GM04504 (cell line): ENCODE measurements at places on chromosomes 1 and 21.
A peak's percentile ranks its signal among the peaks of the same experiment; 100 is the strongest.

- no peak for DNase-seq
Measured at GRCh38 chr1:23466423-23466989, 17.5 kb downstream of the ASAP3 start.

DNA sequence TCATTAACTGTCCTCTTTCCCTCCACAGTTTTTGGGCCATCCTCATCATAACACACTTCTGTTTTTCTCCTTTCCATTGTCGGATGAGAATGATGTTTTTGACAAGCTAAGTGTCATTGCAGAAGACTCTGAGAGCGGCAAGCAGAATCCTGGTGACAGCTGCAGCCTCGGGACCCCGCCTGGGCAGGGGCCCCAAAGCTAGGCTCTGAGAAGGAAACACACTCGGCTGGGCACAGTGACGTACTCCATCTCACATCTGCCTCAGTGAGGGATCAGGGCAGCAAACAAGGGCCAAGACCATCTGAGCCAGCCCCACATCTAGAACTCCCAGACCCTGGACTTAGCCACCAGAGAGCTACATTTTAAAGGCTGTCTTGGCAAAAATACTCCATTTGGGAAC, 28.6 kb upstream of the IFNAR1 start:
- no peak for DNase-seq

DNA sequence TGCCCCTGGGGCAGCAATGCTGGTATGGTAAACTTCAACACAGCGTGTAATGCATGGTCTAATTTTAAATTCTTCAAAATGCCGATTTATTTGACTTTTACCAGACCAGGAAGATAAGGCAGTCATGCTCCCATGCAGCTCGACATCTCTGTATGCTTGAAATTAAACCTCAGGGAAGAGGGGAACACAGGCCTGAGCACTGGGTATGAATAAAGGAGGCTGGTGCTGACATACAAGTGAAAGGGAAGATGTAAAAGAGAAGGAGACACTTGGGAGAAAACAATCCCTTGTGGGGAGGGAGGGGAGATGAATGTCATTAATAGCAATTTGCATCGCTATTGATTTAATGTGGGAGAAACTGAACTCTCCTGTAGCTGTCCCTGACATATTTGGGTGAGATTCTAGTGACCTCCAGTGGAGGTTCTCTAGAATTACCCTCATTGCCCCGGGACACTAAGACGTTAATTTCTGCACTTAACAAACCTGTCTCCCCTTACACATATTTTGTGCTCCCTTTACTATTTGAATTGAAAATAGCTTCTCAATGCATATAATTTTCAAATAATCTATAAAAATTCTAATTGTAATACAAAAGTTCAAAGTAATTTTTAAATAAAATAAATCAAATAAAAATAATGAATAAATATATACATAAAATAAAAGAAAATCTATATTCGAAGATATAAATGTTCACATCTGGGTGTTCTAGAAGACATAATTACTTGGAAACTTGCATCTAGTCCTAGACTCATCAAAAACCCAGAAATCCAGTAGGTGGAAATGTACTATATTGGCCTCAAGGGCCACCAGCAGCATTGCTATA, 283.1 kb downstream of the LMX1A start:
- DNase-seq, result peak; percentile 26

- no peak for DNase-seq
Measured at GRCh38 chr1:21944733-21945073, 7.6 kb upstream of the HSPG2 start.

DNA sequence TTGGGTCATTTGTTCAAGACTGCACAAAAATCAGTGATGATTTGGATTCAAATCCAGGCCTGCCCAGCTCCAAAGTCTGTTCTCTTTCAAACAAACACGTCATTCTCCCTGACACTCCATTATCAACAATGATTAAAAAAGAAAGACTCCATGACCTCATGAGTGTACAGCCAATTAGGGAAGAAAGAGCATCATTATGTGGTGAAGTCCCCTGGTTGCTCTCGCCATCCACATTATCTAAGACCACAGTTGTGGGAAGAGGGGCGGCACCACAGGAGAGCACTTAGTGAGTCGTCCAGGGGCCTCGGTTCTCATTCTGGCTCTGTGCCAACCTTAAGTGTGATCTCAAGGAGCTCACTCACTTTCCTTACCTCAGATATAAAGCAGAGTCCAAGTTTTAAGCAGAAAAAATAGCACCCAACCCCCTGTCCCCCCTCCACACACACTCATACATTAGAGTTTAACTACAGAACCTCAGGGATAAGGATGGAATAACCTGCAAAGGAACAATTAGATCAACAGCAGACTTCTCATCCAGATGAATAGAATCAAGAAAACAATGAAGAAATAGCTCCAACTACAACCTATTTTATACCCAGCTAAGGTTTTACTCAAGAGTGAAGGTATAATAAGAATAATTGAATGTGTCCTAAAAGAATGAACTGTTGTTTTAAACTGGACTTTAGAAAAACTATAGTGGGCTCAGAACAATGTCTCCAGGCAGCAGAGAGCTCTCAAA, 47.8 kb downstream of the COL6A1 start:
- DNase-seq, result no peak

- DNase-seq, result no peak
Measured at GRCh38 chr1:16158025-16158424, 2.2 kb upstream of the EPHA2 start.

- no peak for DNase-seq
Measured at GRCh38 chr1:9639227-9639626, 12.3 kb upstream of the PIK3CD start.

GRCh38 chr1:111904478-111905218, 84.8 kb downstream of the KCND3 start:
- DNase-seq, result no peak

DNA sequence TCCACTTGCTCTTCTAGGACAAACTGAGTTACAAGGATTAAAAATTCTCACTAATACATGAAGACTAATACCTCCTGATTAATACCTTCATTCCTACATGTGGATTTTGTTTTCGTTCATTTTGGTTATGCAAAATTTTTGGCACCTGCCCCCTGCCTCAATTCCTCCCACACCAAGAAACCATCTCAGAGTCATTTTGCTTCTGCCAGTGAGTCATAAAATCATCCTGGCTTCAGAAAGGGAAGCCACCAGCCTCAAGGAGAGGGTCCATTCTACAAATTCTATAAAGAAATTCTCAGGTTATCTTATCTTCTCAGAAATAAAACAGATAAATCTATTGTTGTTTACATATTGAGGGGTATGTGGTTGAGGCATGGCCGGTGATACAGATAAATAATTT, 103.2 kb upstream of the COA6 start:
- DNase-seq, result no peak

DNA sequence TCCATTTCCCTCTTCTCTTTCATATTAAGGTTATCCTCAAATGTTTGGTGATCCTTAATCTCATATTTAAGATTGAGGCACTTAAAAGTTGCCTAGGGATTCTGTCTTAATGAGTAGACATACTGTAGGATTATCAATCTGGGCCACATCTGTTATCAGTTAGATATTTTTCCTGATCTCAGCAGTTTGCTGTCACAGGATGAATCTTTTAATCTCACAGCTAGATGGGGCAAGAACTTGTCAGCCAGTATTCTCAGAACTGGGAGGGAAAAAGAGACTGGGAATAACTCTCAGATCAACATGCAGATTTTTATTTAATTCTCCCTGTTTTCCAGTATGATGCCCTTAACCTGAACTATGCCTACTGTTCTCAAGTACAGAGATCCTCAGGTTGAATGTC, 14.0 kb downstream of the ZNF644 start:
- DNase-seq, result no peak

DNA sequence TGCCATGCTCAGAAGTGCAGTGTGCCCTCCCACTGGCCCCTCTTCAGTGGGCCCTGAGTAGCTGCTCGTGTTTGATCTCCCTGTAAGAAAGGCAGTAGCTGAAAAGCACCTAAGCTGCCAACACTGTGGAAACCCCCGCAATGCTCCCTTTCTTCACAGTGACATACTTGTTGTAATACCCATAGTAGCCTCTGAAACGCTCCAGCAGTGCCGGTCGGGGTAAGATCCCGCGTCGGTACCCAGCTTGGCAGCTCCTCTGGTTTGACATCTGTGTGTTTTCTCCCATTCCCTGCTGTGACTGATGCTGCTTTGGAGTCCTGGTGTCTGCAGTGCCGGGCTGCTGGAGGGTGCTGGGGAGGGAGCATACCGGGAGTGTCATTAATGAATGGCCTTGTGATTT, 3.6 kb downstream of the CHAF1B start:
- DNase-seq, result no peak

DNA sequence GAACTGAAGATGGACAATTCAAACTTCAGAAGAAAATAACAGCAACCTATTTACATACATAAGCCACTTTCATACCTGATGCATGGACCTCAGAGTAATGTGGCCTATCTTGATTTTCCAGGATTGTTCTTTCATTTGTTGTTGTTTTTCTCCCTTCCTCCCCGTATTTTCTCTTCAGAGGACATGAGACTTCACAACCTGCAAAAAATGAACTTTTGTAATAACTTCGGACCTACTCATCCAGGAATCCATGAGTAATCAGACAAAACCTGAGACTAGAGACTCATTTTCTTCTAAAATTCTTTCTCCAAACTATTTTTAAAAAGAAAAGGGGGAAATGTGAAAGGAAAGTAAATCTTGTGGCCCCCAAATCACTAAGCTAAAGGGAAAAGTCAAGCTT, 17.6 kb upstream of the PLA2G5 start:
- no peak for DNase-seq

GRCh38 chr1:242556276-242556675, 31.8 kb upstream of the PLD5 start:
- DNase-seq, result no peak

DNA sequence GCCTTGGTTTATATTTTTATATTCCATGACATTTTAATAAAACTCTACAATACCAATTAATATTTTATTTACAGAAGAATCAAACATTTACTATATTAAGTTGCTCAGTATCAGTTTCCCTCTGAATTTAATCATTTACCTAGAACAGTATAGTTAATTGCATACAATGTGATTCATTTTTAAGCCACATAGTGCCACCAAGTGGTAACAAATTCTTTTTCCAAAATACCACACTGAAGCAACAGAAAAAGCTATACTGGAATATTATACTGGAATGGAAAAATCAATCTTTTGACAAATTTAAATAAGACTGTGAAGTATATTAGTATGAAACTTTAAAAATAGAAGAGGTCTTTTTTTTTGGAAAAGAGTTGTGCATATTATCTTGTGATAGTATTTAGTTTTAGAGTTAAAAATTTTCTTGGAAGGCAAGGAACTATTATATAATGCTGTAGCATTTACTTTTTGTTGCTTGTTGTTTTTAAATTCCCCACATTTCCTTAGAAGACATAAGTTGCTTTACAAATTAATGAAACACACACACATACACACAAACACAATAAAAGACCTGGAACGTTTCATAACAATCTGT, 57.3 kb downstream of the ZNF644 start:
- no peak for DNase-seq

GRCh38 chr1:167263344-167263743, 42.7 kb downstream of the POU2F1 start:
- no peak for DNase-seq

DNA sequence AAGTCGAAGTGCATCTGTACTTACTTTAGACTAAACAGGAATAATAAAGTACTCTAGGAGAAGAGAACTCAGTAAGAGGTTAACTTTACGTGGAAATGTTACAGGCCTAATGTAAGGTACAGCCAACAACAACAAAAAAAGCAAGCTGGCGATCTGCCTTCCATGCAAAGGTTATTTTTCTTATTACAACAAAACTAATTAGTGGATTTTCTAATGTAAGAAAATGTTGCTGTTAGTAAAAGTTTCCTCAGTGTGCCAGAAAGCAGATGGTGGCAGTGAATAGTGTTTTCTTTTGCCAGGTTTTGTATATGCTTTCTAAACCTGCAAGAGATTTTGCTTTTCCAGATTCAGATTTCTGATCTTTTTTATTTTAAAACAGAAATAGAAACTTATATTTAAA, 179.2 kb downstream of the NFIA start:
- DNase-seq, result no peak

- no peak for DNase-seq
Measured at GRCh38 chr1:42669936-42670335, 11.7 kb downstream of the PPIH start.

DNA sequence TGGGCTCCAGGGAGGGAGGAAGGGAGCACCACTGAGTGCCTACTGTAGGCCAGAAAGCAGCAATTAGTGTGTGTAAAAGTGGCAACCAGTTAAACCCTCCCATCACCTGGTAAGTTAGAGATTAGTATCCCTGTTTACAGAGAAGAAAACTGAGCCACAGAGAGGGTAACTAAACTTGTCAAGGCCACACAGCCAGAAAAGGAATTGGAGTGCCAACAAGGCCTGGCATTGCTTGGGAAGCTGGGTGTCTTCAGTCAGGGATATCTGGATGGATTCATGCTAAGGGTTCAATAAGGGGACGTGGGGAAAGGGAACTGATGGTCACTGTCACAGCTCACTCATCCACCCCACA, 23.6 kb upstream of the ADGRB2 start:
- no peak for DNase-seq

- DNase-seq, result no peak
Measured at GRCh38 chr1:180542838-180543145, 16.0 kb upstream of the OVAAL start.

- DNase-seq, result no peak
Measured at GRCh38 chr1:109148987-109149561, 35.2 kb downstream of the ELAPOR1 start.

- peak; percentile 24 for DNase-seq
Measured at GRCh38 chr1:172002725-172003345, 161.5 kb downstream of the DNM3 start.

DNA sequence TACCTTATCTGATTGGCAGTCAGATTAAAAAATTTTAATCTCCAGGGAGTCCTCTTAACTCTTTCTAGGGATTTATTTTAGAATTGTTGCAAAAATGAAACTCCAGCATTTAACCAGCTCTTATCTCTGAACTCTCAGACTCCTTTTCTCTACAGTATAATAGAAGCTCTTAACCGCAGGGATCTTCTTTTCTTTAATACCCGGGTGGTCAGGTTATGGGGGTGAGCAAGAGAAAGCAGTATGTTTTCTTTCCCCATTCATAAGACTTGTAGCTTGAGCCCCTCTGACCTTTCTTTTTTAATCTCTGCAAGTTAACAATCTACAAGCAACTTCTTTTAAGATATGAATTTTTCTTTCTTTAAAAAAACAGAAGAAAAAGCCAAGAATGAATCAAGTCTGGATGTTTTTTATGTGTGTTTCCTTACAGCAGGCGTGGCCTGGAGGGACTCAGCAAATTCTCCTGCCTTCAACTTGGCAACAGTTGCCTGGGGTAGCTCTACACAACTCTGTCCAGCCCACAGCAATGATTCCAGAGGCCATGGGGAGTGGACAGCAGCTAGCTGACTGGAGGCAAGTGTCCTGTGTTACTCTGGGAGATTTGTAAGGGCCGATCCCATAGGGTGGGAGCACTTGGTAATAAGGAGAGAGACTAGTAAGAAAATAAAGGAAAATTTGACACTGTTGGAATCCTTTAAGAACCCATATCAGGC, 13.4 kb upstream of the OLFML3 start:
- DNase-seq, result no peak

DNA sequence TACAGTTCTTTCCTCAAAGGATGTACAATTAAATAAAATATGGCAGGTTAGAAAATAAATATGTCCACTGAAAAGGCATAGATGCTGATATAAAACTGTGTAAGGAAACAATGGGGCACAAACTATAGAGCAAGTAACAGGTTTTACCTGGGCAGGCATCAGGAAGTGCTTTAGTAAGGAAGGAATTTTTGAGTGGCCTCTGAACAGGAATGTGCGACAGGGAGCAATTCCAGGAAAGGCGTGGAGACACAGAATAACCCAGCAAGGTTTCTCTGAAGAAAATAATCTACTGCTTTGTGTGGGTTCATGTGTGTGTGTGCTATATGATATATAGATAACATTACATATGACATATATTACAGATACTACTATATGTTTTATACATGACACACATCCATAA, 128.4 kb downstream of the RGS21 start:
- DNase-seq, result no peak

- DNase-seq, result peak; percentile 42
Measured at GRCh38 chr1:211386921-211387320, 60.3 kb downstream of the TRAF5 start.
